ENCODE measurements at places on chromosomes 4 and X.

DNA sequence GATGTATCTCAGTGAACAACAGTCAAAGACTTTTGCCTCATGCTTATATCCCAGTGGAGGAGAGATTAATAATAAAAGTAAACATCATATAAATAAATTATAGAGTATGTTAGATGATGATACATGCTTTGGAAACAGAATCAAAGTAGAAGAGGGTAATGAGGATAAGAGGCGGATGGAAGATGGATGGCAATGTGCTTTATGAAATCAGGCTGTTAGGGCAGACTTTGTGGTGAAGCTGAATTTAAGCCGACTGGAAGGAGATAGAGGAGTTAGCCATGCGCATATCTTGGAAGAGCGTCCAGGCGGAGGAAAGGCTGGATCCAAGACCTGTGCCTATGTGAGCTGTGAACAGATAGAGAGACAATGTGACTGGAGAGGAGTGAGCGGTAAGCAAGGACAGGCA is 74.9 kb upstream of the GUCY1A1 start:
- DNase-seq, result no peak

DNA sequence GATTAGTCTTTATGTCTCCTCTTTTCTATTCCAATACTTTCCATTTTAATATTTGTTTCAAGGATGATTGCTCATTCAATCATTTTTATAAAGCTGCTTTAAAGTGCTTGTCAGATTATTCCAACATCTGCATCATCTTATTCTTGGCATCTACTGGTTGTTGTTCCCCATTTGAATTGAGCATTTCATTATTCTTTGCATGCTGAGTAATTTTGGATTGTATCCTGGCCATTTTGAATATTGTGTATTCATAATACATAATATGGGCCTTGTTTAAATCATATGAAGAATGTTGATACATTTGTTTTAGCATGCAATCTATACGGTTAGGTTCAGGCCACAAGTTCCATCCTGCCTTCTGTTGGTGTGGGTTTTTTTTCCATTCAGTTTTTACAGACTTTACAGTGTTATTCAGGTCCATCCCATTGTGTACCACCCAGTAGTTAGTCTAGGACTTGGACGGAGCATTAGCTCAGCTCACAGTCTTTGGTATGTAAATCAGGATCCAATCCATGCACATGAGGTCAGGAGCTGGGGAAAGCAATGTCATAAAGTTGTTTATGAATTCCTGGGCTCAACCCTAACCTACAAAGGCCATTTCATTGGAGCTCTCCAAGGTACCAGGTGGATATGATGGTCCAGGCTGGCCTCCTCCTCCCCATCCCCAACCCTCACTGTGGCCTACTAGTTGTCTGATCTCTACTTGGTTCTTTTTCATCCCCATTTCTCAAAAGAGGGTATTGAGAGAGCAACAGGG is 20.3 kb downstream of the RGN start:
- DNase-seq, result no peak

DNA sequence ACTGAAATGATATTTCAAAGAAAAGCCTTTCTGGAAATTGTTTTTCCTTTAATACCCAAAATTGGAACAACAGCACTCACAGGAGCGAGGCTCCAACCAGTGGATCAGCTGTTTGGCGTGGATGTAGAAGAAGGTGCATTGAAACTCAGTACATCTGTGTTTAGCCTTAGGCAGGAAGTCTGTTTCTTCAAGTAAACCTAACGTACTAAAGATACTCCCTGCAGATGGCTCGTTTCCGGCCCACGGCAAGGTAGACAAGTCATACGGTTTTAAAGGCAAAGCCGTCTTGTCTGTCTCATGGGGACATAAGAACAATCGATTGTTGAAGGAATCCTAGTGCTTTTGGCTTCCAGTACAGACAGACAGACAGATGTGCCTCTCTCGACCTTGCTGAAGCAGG is 50.0 kb upstream of the CLCN4 start:
- no peak for DNase-seq

GRCh38 chr4:3520796-3521600 is 11.2 kb downstream of the LRPAP1 start:
- DNase-seq, result no peak

DNA sequence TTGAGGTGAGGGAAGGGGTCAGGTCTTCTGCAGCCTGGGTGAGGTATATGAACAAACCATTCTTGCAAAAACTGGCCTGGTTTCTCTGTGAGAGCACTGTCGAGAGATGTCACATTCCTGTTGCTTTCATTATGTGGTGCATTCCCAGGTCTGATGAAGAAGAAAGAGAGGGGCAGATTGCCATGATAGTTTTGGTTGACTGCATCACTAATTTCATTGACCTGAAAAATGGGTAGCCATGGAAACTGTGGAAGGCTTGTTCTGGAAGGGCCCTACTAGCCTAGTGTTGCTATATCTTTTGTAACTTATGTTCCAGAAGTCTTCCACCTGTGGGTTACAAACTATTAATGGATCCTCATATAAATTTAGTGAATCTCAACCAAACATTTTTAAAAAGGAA is 32.9 kb upstream of the CYBB start:
- no peak for DNase-seq

- no peak for DNase-seq
These were observed 55.2 kb downstream of the CHST7 start for GRCh38 chrX:46628460-46629371.

- DNase-seq, result no peak
These were observed 168.5 kb downstream of the SMIM20 start for GRCh38 chr4:26082565-26082964.

GRCh38 chr4:8467016-8467415 is 26.4 kb downstream of the TRMT44 start:
- no peak for DNase-seq

DNA sequence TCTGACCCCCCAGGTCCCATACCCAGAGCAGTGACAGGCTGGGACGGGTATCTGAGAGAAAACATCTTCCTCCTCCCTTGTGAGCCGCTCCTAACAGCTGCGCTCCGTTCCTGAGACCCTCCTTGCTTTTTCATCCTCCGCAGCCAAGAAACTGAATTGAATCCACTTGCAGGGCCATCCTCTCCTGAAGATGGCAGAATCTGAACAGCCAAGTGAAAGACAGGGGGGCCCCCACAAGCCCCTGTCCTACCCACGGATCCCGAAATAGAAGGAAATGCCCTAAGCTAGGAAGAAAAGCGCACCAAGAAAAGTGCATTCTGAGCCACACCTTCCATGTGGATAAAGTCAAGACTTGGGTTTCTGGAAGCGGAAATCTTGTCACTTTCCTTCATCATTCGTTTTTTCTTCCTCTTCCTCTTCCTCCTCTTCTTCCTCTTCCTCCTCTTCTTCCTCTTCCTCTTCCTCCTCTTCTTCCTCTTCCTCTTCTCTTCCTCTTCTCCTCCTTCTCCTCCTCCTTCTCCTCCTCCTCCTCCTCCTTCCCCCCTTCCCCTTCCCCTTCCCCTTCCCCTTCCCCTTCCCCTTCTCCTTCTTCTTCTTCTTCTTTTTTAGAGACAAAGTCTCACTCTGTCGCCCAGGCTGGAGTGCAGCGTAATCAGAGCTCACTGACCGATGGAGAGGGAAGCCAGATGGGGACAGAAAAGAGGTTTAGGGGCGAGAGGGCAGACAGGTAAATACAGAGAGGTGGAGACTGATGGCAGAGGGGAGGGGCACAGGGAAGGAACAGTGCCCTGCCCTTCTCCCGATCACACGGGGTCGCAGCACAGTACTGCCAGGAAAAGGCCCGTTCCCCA is 86.0 kb upstream of the WWC2 start:
- DNase-seq, result no peak

DNA sequence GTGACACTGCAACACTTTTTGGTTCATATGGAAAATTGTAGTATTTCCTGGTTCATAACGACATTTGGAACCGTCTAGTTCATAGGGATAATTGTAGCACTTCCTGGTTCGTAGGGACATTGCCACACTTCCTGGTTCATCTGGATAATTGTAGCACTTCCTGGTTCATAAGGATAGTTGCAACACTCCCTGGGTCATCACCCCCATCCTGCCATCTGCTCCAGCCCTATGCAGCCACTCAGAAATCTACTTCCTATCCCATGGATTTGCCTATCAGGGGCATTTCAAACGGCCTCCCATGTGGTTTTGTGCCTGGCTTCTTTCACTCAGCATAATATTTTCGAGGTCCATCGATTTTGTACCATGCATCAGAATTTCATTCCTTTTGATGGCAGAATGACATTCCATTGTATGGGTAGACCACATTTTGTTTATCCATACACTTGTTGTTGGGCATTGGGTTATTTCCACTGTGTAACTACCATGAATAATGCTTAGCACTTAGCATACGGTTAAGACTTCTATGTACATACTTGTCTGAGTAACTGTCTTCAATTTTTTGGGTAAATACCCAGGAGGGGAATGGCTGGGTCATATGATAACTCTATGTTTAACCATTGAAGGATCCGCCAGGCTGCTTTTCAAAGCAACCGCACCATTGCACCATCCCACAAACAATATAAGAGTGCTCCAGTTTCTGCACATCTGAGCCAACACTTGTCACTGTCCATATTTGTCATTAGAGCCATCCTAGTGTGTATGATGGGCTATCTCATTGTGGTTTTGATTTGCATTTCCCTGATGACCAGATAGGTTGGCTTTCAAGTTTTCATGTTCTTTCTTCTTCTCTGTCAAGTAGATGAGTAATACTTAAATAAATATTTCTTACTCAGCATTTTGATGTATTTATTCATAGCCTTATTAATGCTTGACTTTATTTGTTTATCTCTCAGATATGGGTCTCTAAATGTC is 58.3 kb upstream of the CD99 start:
- no peak for DNase-seq

- DNase-seq, result no peak
These were observed 24.5 kb downstream of the GIMD1 start for GRCh38 chr4:106343865-106344646.

GRCh38 chrX:112705726-112706125 is 26.0 kb upstream of the LHFPL1 start:
- DNase-seq, result no peak

DNA sequence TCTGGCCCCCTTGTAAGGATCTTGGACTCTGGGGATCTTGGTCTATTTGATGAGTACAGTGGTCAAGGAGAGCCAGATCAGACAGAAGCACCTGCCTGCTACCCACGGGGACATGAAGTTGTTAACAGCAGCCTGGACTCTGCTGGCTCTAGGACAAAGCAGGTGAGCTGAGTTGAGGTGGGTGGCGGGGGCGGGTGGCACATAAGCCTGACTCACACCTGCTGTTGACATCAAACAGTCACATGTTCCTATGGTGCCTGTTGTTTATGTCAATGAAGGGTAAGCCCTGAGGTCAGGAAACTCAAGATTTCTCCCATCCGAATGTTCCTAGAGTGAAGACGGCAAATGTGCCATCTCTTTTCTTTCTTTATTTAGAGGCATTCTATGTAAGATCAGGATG is 50.1 kb upstream of the CLNK start:
- DNase-seq, result no peak

GRCh38 chr4:109424093-109424841 is 9.3 kb upstream of the SEC24B start:
- DNase-seq, result no peak

DNA sequence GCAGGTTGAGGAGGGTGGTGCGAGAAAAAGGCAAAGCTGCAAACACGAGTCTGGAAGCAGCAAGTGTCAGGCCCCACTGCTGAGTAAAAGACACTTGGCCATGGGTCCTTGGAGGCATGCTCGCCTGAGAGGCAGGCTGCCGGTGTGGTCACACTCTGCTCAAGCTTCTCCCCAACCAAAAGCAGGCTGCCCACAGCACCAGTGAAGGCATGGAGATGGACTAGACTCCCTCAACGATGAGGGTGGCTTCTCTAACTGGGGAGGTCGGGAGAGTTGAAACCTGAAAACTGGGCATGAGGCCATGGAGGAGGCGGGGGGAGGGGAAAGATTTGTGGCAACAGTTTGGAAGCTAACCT is 86.5 kb downstream of the ATG4A start:
- no peak for DNase-seq

GRCh38 chrX:24426340-24426913 is 38.7 kb upstream of the PDK3 start:
- no peak for DNase-seq

GRCh38 chr4:53619431-53619830 is 28.1 kb upstream of the LNX1 start:
- DNase-seq, result no peak

DNA sequence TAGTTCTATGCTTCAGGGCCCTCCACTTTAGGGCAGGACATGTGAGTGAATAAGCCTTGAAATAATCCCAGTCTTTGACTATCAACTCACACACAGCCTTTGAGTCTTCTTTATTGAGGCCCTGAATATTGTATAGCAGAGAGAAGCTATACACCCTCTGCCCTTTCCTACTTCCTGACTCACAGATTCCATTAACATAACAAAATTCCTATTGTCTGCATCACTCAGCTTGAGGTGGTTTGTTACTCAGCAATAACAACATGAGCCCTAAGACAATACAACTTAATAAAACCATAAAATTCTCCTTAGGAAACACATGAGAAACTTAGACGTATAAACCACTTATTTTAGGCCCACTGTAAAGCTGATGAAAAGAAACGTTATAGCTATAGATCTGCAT is 680.3 kb upstream of the DIAPH2 start:
- DNase-seq, result no peak

GRCh38 chrX:19836337-19836736 is 51.1 kb downstream of the SH3KBP1 start:
- DNase-seq, result no peak

DNA sequence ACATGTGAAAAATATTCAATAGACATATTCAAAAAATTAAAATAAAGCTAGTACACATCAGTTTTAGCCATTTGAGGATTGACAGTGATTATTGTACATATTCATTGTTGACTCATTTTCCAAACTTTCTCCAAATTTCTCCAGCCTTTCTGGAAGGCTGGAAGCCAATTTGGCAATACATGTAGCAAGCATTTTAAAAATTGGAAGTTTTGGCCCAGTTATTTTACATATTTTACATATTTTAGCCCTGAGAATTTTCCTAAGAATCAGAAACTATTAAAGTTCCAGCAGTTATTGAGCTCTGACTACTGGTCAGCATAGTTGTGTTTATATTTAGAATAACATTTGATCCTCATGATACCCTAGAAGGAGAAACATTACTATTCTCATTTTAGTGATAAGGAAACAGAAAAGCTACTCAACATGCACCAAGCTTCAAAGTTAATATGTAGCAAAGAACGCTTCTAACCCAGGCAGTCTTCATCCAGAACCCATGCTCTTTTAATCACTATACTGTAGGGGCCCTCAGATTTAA is 3.2 kb downstream of the CABS1 start:
- DNase-seq, result no peak

- DNase-seq, result no peak
These were observed at the start of gene AMTN for GRCh38 chr4:70518269-70518668. Gene AMTN (plus strand): TSS chr4:70518569. CDS start chr4:70518778, 209 bp downstream.

- DNase-seq, result no peak
These were observed 379.1 kb downstream of the IL1RAPL1 start for GRCh38 chrX:28966331-28966730.

Data from GM12891 (cell line).